ENCODE measurements at places on chromosomes 4 and X.

- DNase-seq = no peak
Observed at GRCh38 chrX:10166248-10166716, 9.5 kb downstream of the CLCN4 start.

- DNase-seq = no peak
Observed at GRCh38 chr4:38243388-38244053, 283.3 kb downstream of the PTTG2 start.

DNA sequence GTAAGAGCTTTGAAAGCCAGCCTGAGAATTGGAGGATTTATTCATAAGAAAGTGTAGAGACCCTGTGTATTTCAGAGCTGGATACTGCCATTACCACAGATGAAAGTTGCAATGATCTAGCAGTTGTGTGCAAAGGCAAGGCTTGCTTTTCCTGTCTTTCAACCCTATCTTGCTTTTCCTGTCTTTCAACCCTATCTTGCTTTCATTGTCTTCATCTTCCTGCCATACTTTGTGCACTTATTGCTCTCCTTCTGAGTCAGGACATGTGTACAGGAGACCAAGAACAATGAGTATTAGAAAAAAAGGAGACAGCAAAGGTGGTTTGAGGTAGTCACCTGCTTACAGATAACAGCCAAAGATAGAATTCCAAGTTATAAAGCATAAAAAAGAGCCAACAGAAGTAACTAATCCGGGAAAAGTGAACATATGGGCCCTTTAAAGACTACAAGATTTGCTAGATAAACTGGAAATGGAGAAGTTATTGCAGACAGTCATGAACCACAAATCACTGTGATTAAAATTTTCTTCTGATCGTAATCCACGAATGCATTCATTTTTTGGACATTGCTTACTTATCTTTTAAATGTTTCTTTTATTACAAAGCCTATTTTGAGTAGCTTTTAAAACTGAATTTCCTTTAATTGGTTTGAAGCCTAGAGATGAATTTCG lies 17.2 kb downstream of the C1QTNF7 start:
- DNase-seq = no peak

- no peak for DNase-seq
Observed at GRCh38 chr4:73646117-73646516, 25.9 kb upstream of the RASSF6 start.

DNA sequence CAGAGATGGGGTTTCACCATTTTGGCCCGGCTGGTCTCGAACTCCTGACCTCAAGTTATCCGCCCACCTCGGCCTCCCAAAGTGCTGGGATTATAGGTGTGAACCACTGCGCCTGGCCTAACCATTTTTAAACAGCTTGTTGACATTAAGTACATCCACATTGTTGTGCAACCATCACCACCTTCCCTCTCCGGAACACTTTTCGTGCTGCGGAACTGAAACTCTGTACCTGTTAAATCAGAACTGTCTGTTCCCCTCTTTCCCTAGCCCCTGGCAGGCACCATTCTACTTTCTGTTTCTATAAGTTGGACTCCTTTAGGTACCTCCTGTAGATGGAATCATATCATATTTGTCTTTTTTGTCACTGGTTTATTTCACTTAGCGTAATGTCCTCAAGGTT lies 9.5 kb downstream of the FHDC1 start:
- no peak for DNase-seq

- no peak for DNase-seq
Observed at GRCh38 chr4:142519342-142519741, 326.8 kb downstream of the INPP4B start.

- no peak for DNase-seq
Observed at GRCh38 chrX:112521676-112522075, 158.1 kb downstream of the LHFPL1 start.

GRCh38 chr4:180081072-180081471 lies 2162.1 kb upstream of the TENM3 start:
- DNase-seq = no peak

- DNase-seq = no peak
Observed at GRCh38 chrX:105260291-105261043, 40.0 kb upstream of the TEX13A start.

DNA sequence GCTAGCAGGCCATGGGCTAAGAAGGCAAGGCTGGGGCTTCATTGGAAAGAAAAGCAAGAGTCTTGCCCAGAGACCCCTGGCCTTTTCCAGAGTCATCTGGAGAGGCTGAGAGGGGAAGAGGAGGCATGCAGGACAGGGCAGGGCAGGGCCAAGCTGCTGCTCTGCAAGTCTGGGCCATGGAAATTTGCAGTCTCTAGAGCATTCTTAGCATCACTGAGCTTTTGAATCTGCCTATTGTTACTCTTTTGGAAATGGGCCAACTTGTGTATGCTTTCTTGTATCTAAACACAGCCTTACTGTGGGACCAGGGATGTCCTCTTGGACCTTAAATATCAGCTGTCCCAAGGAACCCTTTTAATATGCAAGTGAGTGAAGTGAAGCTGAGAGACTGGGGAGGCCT lies 560.5 kb downstream of the MID1IP1 start:
- no peak for DNase-seq

- DNase-seq = no peak
Observed at GRCh38 chr4:61068745-61069144, 131.4 kb upstream of the ADGRL3 start.

- DNase-seq = no peak
Observed at GRCh38 chrX:119009071-119009470, 34.7 kb downstream of the LONRF3 start.

GRCh38 chrX:77953708-77954107 lies 15.7 kb downstream of the PGAM4 start:
- DNase-seq = no peak

DNA sequence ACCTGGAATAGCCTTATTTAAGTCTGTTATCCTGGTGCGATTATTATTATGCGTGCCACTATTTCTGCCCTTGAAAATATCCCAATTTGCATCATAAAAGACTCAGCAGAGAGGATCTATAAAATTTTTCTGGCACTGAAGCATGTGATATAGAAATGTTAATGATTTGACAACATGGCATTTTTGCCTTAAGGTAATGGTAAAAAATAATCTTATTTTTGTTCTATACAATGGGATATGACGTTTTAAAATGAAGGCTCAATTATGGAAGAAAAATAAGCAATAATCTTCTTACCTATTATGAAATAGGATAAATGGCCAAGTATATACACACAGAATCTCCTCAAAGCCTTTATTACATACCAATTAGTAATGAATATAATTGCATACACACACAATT lies 113.5 kb downstream of the PDGFC start:
- no peak for DNase-seq

GRCh38 chr4:176708771-176709311 lies 83.9 kb downstream of the VEGFC start:
- no peak for DNase-seq

DNA sequence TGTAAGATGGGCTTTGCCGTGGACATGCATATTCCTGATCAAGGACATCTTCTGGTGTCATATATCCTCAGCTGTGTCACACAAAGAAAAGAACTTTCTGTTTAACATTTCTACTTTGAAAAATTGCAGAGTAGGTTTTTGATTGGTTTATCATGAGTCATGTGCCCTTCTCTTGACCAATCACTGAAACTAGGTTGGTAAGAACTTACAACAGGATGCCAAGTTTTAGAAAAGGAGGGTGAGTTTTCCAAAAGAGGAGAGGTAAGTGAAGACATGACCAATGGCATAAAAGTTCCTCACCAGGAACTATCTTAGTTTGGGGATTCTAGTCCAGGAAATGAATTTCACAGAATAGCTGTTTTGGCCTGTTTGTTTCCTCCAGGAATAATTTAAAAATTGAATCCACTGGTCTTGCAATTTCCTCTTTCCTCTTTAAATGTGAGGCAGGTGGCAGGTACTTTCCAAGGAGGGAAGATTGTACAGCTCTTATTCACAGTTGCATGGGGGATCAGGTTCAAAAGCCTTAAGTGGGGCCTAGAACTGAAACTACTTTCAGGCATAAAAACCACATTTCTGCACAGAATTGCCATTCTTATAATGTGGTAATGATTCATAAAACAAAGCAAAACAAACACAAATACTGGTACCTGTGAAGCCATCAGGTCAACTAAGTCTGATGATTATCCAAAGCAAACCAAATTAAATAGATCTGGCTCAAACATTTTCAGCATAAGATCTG lies 1114.5 kb upstream of the LCORL start:
- no peak for DNase-seq

DNA sequence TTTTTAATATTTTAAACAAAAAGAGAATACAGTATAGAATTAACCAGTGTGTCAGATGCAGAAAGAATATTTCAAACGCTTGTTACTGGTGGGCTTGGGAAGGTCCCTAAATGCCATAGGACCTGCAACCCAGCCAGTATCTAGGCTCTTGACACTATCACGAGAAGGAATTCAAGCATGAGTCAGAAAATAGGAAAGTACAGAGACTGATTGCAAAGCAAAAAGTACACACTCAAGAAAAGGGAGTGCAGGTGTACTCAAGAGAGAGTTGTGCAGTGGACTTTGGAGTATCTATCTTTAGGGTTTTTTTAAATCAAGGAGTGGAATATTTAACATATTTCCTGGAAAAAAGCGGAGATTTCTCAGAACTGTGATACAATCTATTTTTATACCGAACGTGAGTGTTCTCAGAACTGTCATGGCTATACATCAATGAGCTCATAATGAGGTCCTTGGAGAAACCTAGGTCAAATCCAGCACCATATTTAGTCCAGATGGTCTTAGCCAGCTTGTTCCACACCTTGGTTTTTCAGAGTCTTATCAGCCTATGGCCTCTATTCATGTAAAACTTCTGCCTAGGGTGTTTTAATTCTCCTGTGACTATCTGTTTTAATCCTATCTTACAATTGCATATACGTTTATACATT lies 291.8 kb upstream of the FAT4 start:
- no peak for DNase-seq

GRCh38 chr4:115323106-115323707 lies 209.8 kb upstream of the NDST4 start:
- DNase-seq = no peak

GRCh38 chr4:131006388-131006787 lies 1910.4 kb downstream of the C4orf33 start:
- DNase-seq = no peak

GRCh38 chr4:177895136-177895535 lies 452.9 kb upstream of the AGA start:
- no peak for DNase-seq

- DNase-seq = no peak
Observed at GRCh38 chr4:184444953-184445309, 29.4 kb downstream of the IRF2 start.

DNA sequence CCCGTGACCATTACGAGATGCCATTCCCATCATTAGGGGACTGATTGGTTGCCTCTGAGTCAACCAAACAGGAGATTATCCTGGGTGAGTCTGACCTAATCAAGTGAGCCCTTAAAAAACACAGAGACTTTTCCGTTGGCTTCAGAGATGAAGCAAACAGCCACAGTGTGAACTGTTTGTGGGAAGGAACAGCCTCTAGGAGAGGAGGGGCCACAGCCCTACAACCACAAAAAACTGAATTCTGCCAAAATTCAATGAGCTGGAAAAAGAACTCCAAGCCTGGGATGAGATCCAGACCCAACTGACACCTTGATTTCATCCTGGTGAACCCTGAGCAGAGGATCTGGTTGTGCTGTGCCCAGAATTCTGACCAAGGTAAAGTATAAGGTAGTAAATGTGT lies 31.3 kb upstream of the TBL1X start:
- no peak for DNase-seq

GRCh38 chr4:10353110-10353509 lies 104.1 kb downstream of the ZNF518B start:
- no peak for DNase-seq

DNA sequence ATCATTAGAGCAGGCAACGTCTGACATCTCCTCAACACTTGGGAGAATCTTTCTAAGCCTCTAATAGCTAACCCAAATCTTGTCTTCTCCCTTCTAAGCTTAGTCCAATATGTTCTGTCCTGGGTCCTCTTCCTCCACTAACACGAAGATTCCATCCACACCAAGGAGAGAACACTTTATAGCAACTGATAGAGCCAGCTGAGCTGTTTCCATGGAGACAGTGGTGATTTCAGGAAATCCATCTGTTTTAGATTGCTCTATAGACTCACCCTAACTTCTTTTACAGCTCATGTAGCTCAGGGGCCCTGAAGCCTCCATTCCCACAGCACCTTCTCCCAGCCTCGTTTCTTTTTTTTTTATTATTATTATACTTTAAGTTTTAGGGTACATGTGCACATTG lies 37.4 kb downstream of the SCD5 start:
- DNase-seq = no peak

DNA sequence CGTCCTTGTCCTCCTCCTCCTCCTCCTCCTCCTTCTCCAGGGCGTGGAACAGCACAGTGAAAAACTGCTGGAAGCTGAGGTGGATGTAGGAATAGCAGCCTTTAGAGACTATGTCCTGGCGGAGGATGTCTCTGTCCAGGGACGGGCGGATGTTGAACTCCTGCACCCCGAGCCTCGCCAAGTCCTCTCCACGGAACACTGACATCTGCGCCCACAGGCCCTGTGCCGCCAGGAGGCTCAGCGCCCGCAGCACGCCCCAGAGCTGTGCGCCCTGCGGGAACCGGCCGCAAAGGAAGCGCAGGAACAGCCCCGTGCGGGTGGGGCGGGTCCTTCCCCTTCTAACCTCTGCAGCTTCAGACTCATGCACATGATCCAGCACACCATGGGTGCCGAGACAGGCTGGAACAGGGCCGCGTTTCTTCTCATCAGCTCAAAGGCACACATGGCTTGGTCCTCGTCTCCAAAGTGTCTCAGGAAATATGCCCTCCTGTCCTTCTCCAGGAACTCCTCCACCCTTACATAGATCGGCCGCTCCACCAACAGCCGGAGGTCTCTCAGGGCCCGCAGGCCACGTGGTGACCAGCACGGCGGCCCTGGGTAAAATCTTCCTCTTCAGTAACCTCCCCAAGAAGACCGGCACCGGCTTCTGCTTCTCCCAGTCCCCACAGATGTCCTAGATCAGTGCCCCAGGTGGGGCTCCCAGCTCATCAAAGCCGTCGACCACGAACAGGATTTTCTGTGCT lies 1.2 kb downstream of the NLRP2B start:
- DNase-seq = no peak

GRCh38 chrX:15761564-15762191 lies 23.6 kb downstream of the CA5B start:
- no peak for DNase-seq

DNA sequence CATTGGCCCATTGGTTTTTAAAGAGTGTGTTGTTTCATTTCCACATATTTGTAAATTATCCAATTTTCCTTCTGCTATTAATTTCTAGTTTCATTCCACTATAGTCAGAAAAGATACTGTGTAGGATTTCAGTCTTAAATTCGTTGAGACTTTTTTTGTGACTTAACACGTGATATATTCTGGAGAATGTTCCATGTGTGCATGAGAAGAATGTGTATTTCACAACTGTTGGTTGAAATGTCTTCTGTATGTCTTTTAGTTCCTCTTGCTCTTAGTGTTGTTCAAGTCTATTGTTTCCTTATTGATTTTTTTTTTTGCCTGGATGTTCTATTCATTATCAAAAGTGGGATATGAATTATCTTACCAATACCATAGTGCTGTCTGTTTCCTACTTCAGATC lies 606.9 kb downstream of the RPA4 start:
- DNase-seq = no peak

DNA sequence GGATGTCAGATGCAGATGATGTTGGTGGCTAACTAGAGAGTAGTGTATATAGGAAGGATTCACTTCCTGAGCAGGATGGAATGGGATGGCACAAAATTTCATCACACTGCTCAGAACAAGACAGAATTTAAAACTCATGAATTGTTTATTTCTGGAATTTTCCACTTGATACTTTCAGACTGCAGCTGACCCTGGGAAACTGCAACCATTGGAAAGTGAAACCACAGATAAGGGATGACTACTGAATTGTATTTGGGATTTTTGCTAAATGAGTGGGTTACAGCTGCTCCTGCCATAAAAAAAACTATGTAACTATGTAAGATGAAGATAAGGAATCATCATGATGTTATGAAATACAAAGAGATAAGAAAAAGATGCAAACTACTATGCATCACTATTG lies 51.4 kb downstream of the NPY5R start:
- DNase-seq = no peak

Data from D721Med (cell line).